ENCODE measurements at places on chromosomes 2 and 18.
A peak's percentile ranks its signal among the peaks of the same experiment; 100 is the strongest.

- no peak for DNase-seq
These were observed 63.5 kb upstream of the FRZB start for GRCh38 chr2:182929972-182930371.

DNA sequence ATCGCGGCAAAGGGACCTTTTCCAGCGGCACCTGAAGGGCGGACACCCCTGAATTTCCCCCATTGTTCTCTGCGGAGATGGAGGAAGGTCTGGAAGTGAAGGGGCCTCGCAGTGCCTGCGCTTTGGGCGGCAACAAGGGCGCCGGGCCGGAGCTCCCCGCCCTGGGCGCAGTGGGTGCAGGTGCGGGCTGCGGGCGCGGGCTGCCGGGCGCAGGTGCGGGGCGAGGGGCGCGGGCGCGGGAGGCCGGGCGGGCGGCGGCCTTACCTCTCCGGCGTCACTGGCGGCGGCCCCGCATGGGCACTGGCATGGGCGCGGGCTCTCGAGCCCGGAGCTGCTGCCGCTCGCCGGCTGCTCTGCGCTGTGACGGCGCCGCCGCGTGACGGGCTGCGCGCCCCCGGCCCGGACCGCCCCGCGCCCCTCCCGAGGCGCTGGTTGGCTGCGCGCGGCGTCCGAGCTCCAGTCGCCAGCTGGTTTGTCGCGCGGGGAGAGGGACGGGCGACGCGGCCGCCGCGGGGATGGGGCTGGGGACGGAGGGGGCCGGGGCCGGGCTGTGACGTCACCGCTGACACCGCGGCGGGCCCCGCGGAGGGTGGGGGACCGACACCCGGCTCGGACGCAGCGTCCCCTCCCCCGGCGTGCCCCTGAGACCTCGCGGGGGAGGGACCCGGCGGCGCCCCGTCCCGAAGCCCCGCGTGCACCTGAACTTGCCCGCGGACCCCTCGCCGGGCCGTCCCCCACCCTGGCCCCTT is at the start of gene KIF1A:
Gene KIF1A (minus strand): TSS at position 362 of the 749 bp plus-strand sequence. CDS start 22,467 bp downstream, outside the sequence.
- no peak for DNase-seq

- no peak for DNase-seq
These were observed 258.3 kb downstream of the SS18 start for GRCh38 chr18:25832001-25832604.

- DNase-seq: no peak
These were observed 14.1 kb downstream of the ZFP36L2 start for GRCh38 chr2:43212216-43212835.

GRCh38 chr2:181123798-181124231 is 143.4 kb downstream of the UBE2E3 start:
- peak; percentile 26 for DNase-seq

- no peak for DNase-seq
These were observed 31.1 kb upstream of the EIF2AK3 start for GRCh38 chr2:88658326-88658725.

DNA sequence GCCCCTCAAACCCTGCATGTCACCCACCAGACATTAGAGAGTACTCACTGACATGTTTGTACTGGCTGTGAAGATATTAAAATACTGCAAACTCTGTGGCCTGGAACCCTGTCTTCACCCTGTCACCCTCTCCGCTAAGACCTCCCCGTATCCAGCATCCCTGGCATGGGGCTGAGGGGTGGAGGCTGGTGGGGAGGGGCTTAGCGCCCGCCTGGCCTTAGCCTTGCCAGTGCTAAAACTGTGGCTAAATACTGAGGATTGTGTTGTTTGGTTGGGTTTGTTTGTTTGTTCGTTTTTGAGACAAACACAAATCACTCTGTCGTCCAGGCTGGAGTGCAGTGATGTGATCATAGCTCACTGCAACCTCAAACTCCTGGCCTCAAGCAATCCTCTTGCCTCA is 1.8 kb downstream of the PSTPIP2 start:
- DNase-seq: no peak

DNA sequence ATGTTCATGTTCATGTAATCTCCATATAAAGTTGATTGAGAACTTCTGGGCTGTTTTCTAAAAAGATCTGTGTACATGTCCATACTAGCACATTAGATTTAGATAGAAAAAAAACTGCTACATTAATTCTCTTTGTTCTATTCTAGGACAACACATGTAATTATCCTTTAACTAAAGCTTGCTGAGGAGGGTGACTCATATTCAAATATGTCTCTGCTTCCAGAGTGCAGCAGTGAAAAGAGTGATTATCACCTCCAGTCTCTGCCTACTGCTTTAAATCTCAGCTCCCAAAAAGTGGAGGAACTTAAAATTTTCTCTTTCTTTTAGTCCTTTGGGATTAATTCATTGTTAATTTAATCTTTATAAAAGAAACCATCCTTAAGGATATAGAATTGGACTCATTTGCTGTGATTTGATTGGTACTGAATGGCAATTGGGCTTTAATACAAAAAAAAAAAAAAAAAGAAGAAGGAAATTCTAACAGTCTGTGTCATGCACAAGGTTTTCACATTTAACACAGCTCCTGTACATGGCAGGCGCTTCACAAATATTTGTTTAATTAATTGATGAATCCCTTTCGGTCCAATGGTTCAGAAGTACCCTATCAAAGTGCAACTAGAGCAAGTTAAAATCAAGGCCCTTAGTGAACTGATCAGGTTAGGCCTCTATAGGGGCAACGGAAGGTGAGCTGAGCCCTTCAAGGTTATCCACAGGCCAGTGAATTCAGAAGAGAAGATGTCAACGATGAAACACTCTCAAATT is 214.0 kb upstream of the KCNJ3 start:
- no peak for DNase-seq

- no peak for DNase-seq
These were observed 139.8 kb downstream of the RNF152 start for GRCh38 chr18:61752973-61753372.

DNA sequence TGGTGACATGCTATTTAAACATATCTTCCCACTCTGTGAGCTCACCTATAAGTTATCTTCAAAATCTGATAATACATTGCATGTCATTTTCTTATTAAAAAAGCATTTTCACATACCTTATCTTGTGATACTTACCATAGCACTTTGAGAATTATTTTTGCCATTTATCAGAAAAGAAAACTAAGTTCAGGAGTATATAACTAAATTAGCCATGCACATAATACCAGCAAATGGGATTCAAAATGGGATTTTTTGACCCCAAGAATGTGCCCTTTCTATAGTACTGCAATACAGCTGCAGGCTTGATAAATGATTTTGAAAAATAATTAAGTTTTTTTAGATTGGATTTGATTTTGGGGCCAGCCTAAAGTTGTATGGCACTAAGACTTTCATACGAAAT is 41.2 kb downstream of the SLC8A1 start:
- no peak for DNase-seq

DNA sequence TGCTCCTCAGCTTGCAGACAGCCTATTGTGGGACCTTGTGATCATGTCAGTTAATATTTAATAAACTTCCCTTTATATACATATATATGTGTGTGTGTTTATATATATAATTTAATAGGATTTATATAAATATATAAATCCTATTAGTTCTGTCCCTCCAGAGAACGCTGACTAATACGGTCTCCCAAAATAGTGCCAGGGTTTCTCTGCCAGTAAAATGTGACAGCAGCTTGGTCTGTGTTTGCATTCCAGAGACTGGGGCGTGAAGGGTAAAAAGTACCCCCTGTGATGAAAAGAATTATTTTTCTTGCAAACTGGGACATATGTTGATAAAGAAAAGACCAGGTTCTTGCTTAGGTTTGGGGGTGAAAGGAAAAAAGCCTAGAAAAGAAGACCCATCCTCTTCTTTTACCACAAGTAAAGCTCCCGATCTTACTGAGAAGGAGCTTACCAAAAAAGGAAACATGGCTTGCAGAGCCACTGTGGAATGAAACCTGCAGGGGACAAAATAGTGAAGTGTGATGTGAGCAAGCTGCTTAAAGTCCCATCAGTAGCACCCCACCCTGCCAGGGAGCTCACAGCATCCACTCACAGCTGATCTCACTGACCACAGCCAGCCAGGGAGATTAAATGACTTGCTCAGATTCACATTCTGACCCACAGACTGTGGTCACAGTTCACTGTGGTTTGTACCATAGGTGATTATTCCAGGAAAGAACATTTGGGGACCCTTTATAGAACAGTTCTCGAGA is 110.9 kb upstream of the RMP24 start:
- no peak for DNase-seq

GRCh38 chr2:27638037-27638637 is 9.3 kb downstream of the GPN1 start:
- no peak for DNase-seq

- DNase-seq: no peak
These were observed 36.7 kb downstream of the SH3BP4 start for GRCh38 chr2:234988491-234988890.

DNA sequence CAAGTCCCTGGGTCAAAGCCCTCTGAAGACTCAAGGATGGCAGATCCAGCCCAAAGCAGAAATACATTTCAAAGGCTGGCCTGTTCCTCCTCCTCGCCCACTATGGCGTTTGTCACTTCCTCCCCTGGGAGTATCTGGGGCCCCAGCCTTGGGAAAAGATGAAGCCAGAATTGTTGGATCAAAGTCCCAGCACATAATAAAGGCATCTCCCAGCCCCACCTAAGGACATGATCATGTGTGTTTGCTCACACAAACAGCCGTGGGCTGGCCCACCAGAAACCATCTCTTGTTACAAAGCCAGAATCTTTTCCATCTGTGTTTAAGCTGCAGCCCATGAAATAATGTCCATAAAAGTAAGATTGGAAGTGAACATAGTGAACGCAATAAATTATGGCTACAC is 50.1 kb upstream of the HAAO start:
- DNase-seq: no peak

- DNase-seq: no peak
These were observed 198.9 kb downstream of the LRATD1 start for GRCh38 chr2:14831458-14831857.

DNA sequence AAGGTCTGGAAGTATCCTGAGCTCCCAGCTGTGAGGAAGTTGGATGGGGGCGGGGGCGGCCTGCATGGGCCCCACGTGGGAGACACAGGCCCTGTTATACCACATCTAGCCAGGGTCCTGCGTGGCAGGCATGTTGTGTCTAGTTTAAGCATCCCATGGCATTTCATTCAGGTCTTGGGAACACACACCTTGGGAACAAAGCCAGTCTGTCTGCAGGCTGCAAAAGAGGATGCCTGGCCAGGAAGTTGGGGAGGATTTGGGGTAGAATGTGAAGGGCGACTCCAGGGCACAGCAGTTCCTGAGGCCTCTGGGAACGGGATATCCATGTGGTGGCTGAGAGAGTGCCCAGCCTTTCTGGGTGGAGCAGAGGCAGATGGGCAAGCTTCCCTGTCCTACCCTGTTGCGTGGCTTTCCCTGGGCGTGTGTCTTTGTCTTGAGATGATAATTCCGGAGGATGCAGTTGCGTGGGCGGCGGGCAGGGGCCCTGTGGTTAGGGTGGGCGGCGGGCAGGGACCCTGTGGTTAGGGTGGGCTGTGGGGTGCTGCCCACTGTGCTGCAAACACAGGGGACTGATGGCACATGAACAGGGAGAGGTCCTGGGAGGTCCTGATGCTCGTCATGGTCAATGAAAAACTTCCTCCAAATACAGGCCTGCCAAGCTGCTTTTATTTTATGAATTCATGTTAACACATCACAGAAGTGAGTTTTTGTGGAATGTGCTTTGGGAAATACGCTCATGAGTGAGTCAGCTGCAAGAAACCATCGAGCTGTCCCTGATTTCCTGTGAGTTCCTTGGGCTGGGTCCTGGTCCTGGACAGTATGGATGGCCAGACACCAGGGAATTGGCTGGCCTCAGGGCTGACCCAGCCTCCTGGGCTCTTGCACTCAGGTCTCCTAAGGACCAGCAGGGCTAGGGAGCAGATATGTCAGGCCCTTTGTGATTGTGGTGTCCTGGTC is 90.0 kb upstream of the HS6ST1 start:
- DNase-seq: no peak

GRCh38 chr2:54559593-54560145 is 103.5 kb downstream of the SPTBN1 start:
- no peak for DNase-seq

DNA sequence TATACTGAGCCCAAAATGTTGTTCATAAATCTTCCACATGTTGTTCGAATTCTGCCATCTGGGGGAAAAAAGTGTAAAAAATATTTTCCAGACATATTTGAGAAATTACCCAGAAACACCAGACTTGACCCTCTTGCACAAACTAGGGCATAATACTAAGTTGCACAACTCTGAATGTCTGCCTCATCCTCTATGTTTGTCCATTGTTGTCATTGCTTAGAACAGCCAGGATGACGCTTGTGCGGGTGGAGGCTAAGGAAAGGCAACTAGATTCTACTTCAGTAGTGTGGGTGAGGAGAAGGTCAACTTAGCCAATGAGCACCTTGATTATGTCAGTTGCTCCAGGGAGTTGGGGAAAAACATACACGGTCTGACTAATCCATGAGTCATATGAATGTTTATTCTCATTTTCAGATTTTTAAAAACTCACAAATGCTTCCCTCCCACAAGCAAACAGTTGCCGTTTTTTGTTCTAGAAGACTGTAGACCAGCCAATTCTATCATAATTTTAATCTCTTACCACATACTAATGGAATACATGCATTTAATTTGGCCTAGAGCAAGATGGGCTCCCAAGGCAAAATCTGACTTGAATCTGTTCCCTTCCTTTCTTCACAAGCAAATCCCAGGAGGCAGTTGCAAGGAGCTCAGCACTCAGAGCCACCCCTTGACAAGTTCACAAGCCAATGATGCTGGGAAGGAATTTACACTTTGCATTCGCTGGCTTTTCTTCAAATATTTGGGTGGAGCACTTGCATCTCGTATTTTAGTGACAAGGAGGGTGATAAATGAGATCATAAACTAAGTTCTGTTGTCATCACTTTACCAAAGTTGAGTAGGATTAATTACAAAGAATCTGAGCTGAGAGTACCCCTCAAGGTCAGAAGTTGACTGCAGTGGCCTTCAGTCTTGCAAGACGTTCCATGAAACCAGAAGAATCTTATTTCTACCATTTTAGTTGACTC is 163.2 kb upstream of the TWIST2 start:
- DNase-seq: no peak

GRCh38 chr2:232521959-232522622 is 1.9 kb downstream of the PRSS56 start:
- no peak for DNase-seq

- DNase-seq: no peak
These were observed 14.3 kb upstream of the MAP3K2 start for GRCh38 chr2:127401757-127402695.

- no peak for DNase-seq
These were observed 61.9 kb downstream of the SPRED2 start for GRCh38 chr2:65370387-65371073.

- no peak for DNase-seq
These were observed 54.5 kb downstream of the SKA1 start for GRCh38 chr18:50429207-50429948.

DNA sequence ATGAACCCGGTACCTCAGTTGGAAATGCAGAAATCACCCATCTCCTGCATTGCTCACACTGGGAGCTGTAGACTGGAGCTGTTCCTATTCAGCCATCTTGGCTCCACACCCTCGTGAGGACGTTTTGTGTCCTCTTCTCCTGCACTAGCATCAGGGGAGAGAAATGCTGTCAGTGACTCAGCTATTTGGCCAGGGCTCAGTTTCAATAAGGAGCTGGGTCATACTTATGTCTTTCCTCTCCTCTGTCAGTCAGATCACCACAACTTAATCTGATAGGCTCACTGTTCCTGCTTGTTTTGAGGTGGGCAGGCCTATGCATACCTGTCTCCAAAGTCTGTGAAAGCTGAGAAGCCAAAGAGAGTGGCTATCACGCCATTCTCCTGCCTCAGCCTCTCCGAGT is 921.2 kb downstream of the DCC start:
- no peak for DNase-seq

- no peak for DNase-seq
These were observed 51.2 kb downstream of the SLC4A5 start for GRCh38 chr2:74291886-74292621.
